Stimulated activated CD4-positive, alpha-beta T cell treated with anti-CD3 and anti-CD28 coated beads, Interleukin-15, amount 100 ng/mL, for 48 hours (primary cell): ENCODE measurements at places on chromosomes 13 and 19.

DNA sequence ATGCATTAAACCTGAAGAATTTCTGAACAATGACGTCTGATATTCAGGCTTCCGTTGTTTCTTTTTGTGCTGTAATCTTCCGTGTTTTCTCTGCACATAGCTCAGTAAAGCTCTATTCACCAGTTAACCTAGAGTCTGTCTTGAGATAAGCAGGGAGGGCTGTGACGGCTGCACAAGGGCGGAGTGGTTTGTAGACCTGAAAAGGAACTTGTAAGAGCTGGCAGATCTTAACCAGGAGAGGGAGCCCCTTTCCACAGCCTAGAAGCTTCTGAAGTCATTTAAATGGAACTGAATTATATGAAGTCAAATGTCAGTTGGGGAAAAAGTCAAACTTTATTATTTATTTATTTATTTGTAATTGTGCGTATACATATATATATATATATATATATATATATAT, 27.5 kb downstream of the DPRX start:
- no peak for DNase-seq

GRCh38 chr13:96650301-96650886, 343.9 kb downstream of the OXGR1 start:
- DNase-seq, result no peak

- DNase-seq, result no peak
These were observed 178.8 kb upstream of the STARD13 start for GRCh38 chr13:33464345-33464744.

GRCh38 chr19:4803736-4804695, 12.5 kb downstream of the FEM1A start:
- DNase-seq, result no peak

DNA sequence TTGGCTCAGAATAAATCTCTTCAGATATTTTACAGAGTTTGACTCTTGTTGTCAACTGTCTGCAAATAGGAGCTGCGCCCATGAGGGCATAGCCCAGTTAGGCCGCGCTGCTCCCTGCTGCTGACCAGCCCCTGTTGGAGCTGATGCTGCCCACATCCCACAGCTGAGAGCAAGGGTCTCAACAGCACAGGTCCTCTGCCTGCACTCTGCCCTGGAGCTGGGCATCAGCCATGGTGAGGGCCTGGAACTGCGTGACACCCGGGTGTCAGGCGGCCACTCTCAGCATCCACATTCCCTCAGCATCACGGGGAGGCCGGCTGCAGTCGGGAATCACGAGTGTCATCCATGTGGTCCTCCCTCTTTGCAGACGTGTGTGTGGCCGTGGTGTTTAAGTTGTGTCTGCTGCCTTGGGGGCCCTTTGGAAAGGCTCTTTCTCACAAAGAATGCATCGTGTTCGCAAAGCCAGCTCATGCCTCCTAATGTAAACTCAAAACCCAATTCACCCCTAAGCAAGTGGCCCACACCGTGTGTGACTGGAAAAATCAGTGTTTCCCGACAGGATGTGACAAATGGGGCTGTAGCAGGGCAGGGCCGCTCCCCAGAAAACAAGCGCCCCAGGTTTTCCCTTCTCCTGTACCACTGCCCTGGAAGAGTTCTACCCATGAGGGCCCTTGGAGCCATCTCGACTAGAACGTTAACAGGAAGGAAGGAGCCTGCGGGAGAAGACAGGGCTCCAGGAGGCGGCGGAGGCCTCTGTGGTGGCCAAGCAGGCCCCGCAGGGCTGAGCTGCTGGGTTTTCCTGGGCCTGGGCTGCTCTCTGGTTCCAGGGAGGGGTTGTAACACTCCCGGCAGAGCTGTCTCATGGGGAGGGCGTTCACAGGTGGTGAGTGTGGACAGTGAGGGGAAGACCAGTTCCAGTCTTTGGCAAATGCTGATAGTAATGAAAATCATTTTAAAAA, 20.3 kb downstream of the ATP11A start:
- DNase-seq, result no peak

- no peak for DNase-seq
These were observed 3.7 kb downstream of the LMTK3 start for GRCh38 chr19:48507911-48508439.

GRCh38 chr13:98927951-98928927, 49.6 kb downstream of the DOCK9 start:
- no peak for DNase-seq

- DNase-seq, result no peak
These were observed 103.3 kb downstream of the SPRY2 start for GRCh38 chr13:80237646-80238045.

GRCh38 chr13:63690672-63691071, 2275.0 kb upstream of the PCDH20 start:
- no peak for DNase-seq

DNA sequence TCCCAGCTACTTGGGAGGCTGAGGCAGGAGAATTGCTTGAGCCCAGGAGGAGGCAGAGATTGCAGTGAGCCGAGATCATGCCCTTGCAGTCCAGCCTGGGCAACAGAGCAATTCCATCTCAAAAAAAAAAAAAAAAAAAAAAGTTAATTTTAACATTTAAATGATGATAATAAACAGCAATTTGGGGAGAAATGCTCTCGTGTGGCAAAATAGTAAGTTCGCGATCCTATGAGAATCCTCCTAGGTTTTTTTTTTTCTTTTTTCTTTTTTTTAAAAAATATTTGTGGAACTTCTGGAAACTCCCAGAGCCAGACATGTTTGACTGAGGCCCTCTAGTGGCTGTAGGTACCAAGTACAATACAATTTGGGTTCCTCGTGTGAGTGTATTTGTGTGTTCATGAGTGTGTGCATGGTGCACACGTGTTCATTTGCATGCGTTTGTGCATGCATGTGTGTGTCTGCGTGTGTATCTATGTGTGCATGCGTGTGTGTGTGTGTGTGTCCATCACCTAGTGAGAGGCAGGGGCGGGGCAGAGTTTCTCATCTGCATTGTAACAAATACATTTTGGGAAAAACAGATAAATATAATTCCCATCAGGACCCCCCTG, 31.2 kb downstream of the TMPRSS9 start:
- DNase-seq, result peak; percentile 22

- no peak for DNase-seq
These were observed 1.3 kb downstream of the ZNF780A start for GRCh38 chr19:40089462-40089861.

- no peak for DNase-seq
These were observed 32.9 kb downstream of the TSKS start for GRCh38 chr19:49730166-49730565.

GRCh38 chr13:20512042-20512683, 13.5 kb downstream of the CRYL1 start:
- no peak for DNase-seq

DNA sequence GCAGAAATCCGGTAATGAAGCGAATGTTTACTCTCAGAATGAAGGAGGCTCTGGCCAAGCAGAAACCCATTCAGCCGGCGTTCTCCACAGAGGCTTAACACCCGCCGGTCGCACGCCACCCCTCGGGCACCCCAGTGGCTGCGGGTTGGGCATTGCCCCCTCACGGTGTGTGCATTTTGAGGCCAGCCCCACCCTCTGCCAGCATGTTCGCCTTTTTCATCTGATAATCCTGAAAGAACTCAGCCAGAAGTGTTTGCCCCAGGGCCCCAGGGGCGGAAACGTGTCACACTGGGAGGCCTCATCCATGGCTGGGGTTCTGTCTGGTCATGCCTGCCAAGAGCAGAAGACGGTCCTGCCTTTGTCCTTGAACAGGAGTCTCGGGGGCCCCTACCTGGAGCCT, 34.2 kb downstream of the COMP start:
- DNase-seq, result no peak

DNA sequence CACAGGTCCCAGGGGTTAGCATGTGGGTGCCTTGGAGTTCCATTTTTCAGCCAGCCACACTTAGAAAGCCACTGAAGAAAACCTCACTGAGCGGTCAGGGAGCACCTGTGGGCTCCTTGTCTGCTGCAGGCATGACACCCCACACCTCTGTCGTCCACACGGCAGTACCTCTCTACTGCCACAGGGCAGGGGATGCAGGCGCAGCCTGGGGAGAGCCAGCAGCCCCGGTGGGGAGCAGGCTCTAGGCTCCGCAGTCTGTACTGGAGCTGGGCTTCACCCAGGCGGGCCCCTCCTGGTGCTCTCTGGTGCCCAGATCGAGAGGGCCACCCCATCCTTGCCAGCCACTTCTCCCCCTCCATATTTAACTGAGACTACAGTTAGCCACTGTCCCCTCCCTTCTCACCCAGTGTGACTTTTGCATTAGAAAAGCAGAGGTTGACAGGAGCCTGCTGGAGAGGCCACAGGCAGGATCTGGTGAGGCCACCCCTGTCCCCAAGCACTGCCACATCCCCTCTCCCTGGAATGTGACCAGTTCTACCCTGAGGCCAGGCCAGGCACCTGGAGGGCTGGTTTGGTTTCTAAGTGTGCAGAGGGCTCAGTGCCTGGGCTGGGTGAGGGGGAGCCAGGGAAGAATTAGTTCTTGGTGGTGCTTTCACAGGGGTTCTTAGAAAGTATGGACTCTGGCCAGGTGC, 104.4 kb downstream of the KDM4B start:
- no peak for DNase-seq

DNA sequence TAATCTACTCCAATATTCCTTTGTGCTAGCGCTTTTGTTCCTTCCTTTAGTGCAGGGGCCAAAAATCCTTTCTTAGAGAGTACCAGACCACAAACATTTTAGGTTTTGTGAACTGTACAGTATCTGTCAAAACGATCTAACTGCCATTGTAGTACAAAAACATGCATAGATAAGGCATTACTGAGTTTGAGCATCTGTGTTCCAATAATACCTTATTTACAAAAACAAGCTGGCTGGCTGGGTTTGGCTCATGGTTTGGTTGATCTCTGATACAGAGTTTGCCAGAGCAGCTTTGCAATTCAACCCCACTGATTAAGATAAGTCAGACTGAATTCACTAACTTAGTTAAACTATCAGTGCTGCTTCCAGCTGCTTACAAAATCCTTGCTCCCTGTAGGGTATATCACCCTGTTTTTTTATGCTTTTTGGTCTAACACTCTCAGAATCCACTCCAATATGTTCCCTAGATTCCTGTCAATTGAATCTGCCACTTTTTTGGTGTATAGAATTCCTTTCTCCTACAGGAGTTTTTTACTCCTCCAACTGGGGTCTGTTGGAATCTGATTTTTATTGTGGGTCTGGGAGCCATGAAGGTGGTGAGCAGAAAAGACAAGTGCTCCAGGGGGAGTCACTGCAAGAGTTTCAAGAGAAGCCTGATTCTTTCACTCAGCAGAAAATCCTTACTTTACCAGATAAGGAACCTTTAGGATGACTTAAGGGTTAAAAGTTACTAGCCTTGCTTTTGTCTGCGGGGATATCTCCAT, 1399.4 kb downstream of the EFNB2 start:
- no peak for DNase-seq

DNA sequence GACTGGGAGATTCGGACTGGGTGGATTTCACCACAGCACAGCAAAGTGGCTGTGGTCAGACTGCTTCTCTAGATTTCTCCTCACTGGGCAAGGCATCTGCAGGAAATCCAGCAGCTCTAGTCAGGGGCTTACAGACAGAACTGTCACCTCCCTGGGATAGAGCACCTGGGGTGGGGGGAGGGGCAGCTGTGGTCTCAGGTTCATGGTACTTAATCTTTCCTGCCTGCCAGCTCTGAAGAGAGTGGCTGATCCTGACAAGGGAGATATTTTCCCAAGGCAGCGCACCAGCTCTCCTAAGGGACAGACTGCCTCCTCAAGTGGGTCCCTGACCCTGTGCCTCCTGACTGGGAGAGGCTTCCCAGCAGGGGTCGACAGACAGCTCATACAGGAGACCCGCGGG, 212.8 kb upstream of the KLF12 start:
- DNase-seq, result no peak

DNA sequence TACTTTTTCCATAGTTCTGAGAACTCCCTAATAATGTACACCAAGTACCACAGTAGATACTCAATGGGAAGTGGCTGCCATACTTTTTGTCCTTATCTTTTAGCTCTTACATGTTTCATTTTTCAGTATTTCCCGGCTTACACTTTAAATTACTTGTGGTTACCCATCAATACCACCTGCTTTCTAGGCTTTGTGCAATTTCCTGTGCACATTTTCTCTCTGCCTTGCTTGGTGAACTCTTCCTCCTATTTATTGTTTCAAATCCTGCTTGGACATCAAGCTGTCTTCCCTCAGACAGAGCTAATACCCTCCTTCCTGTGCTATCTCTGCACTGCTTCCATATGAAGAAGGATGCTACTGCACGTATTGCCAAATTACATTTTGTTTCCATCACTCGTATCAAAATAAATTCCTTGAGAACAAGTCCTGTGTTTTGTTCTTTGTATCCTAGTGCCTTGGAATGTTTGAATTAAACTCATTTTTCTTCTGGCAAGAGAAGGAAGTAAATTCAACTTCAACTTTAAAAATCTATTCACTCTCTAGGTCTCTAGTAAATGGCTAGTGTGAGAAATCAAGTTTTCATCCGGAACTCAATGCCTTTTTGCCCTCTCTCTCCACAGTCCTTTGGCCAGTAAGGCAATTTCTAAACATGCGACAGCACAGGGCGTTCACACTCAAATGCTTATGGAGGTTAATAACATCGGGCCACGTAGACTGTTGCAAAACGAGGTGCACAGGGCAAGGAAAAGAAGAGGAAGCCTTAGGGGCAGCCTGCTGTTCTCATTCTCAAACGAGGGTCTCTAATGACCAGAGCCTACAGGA, 5.6 kb downstream of the ZAR1L start:
- DNase-seq, result no peak
